ENCODE measurements at places on chromosomes 7 and 10. TPM values are rescaled to one million over a fixed set of nuclear protein-coding genes. Genes with fewer than 3 reads are reported as not detected.

The STEAP1 gene
- 0.55 TPM for total RNA-seq

The COL17A1 gene
- not detected for total RNA-seq

The HOXA5 gene
- total RNA-seq = 10.4 TPM

The KCNK18 gene
- total RNA-seq = not detected

The UPK3BL2 gene
- 2.8 TPM for total RNA-seq

The SH2B2 gene
- 13.4 TPM for total RNA-seq

The NDUFB2 gene
- total RNA-seq = 204 TPM

The INSYN2A gene
- not detected for total RNA-seq

The PKD2L1 gene
- total RNA-seq = not detected

The IFIT1B gene
- total RNA-seq = not detected

The IMMP2L gene
- 15.1 TPM for total RNA-seq

- DNase-seq = no peak
Measured at GRCh38 chr7:117069379-117069778, 116.1 kb downstream of the ST7 start.

- no peak for DNase-seq
Measured at GRCh38 chr10:15118615-15119014, 21.5 kb downstream of the RPP38 start.

DNA sequence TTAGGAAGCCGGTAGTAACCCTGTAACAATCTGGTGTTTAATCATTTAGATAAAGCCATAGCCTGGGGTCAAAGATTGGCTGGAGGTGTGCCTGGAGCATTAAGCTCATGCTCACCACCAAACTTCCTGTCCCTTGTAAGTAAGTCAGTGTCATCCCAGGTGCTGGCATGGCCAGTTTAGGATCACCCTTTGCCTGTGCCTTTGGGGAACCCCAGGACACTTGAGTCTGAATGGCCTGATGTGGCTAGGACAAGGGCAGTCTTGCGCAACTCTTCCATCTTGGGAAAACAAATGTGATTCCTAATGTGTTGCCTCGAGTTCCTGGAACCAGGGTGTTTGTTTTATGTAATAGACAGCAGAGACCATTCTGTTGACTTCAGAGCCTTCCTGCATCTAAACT lies 154.8 kb downstream of the GRK5 start:
- DNase-seq = no peak

DNA sequence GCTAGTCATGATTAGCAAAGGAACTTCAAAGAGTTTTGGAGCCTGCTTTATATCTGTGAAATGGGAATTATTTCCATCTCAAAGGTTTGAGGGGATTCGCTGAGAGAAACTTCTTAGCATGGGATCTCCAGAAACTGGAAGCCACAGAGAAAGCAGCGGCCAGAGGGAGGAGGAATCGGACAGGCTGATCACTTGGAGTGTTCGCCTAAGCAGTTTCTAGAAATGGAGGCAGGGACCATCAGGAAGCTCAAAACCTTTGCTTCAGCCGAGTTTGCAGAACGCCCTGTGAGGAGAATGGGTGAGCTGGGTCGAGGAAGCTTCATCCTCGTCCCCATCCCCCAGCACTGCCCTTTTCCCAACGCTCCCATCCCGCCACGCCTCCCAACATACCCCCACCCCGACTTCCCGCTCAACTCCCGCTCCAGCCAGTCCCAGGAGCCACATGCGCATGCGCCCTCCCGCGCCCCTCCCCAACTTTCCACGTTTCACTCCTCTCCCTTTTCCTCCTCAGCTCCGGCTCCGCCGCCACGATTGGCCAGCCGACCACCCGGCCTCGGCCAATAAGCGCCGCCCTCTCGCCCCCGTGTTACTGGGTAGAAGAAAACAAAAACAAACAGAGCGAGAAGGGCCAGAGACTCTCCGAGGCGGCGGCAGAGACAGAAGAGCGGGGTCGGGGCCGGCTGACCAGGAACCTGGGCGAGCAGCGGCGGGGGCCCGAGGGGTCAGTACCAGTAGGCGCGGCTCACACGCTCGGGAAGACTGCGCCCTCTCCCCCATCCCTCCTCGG lies at the start of gene PDCD4:
Gene PDCD4, plus strand, starts transcription at position 631 of the 787 bp plus-strand sequence. CDS start 4,100 bp downstream, outside the sequence.
- peak; percentile 100 for DNase-seq

DNA sequence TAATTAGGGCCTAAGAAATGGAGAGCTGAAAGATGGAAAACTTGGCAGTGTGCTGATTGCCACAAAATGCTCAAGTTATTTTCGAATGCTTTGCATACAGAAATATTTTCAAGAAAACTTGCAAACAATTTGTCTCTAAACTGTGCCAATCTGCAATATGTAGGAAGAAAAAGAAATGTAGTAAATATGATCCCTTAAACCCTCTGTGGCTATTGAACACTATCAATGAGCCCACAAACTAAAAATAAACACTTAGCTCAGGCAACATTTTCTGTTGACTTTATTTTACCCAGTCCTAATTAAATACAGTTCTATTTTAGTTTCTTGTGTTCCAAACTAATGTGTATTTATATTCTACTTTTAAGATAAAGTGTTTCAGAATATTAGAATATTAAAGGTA lies 342.1 kb downstream of the SEMA3D start:
- DNase-seq = no peak

- no peak for DNase-seq
Measured at GRCh38 chr7:4383584-4383983, 298.5 kb upstream of the FOXK1 start.

- DNase-seq = peak; percentile 7
Measured at GRCh38 chr7:127066974-127067373, 185.8 kb downstream of the GRM8 start.

- DNase-seq = no peak
Measured at GRCh38 chr10:88920986-88921593, 31.5 kb downstream of the ACTA2 start.

- DNase-seq = no peak
Measured at GRCh38 chr7:158824028-158824427, 5.3 kb downstream of the ESYT2 start.

- no peak for DNase-seq
Measured at GRCh38 chr7:124752310-124752709, 13.3 kb downstream of the GPR37 start.

GRCh38 chr7:85600395-85600794 lies 413.5 kb upstream of the SEMA3D start:
- peak; percentile 48 for DNase-seq

- no peak for DNase-seq
Measured at GRCh38 chr7:34354899-34355298, 303.1 kb upstream of the NPSR1 start.

- DNase-seq = no peak
Measured at GRCh38 chr10:116800286-116800929, 48.9 kb upstream of the ENO4 start.

GRCh38 chr10:84551437-84552120 lies 223.2 kb downstream of the CCSER2 start:
- no peak for DNase-seq

DNA sequence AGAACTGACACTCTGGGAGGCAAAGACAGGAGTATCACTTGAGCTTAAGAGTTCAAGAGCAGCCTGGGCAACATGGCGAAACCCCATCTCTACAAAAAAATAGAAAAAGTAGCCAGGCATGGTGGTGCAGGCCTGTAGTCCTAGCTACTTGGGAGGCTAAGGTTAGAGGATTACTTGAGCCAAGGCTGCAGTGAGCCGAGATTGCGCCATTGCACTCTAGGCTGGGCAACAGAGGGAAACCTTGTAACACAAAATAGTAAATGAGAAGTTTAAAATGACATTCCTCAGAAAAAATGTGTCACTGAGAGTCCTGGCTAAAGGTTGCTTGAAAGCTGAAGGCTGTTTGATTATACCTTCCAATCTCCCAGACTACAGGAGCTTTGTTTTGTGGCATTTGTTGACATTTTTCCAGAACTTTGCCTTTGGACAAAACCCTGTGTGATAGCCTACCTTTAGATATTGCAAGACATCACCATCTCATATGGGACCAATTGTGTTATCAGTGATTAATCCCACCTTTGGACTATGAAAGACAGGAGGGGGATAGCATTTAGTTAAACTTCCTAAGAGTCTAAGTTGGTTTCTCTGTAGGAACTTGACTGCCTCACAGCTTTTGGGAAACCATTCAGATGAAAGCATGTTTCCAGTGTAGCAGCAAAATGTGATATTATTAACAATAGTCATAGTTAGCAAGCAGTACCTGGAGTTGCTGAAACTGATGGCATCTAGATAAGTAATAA lies 5.3 kb downstream of the TNKS2 start:
- DNase-seq = no peak

GRCh38 chr10:115985786-115986185 lies 287.2 kb downstream of the GFRA1 start:
- no peak for DNase-seq

DNA sequence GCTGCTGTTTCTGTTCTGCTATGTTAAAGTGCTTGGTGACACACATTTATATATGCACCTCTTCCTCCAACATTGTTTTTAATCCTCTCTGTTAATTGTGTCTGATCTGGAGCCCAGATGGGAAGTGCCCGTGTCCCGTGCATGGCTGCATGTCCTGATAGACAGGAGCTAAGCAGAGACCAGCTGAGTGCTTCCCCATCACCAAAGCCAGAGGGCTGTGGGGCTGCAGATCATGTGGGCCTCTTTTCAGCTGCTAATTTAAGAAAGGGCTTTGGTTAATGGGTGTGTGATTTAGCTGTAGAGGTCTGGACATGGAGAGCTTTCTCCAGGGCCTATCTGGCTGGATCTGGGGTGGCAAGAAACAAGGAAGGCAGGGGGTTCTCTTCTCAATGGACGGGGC lies 96.5 kb upstream of the NPS start:
- no peak for DNase-seq

DNA sequence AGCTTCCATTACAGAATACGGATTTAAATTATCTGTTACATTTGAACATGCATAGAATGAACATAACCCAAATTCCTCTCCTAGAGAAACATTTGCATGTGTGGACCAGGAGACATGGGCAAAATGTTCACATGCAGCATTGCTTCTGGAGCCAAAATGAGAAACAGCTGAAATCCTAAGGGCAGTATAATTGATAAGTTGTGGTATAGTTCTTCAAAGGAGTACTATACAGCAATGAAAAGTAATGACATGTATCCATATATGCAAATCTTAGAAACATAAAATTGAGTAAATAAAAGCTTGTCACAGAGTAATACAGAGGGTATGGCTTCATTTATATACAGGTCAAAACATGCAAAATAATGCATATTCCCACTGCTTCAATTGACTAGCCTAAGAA lies 77.1 kb downstream of the RAB11FIP2 start:
- no peak for DNase-seq

GRCh38 chr10:98128802-98129201 lies 5.7 kb upstream of the R3HCC1L start:
- DNase-seq = peak; percentile 37

DNA sequence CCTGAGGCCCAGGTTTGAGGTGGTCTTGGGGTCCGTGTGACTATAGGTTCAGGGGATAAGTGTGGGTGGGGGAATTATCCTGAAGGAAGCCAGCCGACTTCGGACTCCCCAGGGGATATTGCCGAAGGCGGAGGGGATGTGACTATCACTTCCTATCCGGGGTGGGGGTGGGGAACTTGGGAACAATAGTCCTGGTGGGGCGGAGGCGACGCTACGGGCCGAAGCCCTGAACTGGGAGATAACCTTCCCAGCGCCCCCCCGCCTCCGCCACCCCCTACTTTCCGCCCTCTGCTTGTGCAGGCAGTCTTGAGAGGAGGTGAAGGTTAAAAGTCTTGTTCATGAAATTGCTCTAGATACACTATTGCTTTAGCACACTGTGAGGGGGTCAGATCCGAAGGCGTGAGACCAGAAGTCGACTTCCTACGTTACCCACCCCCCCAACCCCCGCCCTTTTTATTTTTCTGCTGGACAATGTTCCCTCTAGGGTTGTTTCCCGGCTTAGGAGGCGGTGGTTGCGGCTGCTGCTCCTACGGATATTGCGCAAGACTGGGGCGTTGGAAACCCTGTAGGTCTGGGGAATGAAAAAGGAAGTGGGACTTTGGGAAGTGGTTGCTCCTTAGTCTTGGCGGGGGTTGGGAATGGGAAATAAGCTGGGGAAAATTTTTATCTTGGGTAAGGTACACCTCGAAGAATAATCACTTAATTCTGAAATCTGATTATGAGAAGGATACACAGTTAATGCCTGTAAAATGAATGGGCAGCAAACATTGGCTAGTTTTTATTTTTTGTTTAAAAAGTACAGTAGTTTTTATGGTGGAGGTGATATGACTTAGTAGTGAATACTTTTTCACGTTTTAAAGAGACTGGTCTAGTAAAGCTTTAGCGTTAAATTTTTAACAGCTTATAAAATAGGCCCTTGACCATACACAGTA lies 1.5 kb downstream of the PTPN12 start:
- peak; percentile 95 for DNase-seq

DNA sequence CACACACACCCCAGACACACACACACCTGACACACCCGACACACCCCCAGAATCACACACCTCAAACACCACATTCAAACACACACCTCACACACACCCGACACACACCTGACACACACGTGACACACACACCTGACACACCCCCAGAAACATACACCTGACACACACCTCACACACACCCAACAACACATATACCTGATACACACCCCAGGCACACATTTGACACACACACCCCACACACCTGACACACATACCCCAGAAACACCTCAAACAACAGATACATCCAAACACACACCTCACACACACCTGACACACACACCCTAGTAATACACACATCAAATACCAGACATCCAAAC lies 652 bp upstream of the CALY start:
- DNase-seq = no peak

GRCh38 chr10:112752288-112752687 lies 197.8 kb upstream of the TCF7L2 start:
- no peak for DNase-seq

DNA sequence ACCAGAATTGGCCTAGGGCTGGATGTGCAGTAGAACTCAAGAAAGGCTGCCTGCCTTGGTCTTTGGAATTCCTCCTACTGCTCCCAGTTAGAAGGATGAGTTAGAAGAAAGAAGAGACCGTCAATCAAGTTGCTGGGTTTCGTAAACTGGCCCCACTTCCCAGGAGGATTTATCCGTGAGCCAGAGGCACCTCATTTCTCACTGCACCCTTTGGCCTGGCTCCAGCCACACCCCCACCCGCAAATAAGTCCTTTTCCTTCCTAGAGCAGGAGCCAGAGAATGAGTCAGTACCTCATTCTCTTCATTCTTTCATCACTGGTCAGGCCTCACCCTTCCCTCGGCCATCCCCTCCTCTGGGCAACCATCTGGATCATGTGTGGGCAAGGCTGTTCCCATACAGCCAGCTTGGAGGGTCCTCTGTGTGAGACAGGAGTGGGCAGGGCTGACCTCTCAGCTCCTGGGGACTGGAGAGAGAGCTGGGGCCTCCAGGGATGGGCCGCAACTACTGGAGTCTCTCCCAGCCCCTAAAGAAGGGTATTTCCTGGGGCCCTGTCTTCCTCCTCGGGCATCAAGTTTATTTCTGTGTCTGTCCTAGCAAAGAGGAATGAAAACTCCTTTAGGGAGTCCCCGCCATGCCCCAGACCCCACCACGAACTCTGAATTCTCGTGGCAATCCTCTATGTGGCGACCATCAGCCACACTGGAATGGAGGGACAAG lies 87.2 kb upstream of the DUSP5 start:
- DNase-seq = peak; percentile 45

GRCh38 chr10:11831520-11831951 lies 8.4 kb downstream of the PROSER2 start:
- DNase-seq = no peak

- DNase-seq = no peak
Measured at GRCh38 chr7:137439829-137440825, 96.6 kb upstream of the PTN start.

GRCh38 chr10:97849103-97849686 lies 448 bp upstream of the GOLGA7B start:
- peak; percentile 20 for DNase-seq

Data from SJCRH30 (cell line).